ENCODE measurements at places on chromosomes 2 and 18. TPM values are rescaled to one million over a fixed set of nuclear protein-coding genes. Genes with fewer than 3 reads are reported as not detected.

- no peak overlapping the region for H3K27ac ChIP-seq
- no peak for DNase-seq
- H3K36me3 ChIP-seq = no peaks in the 10 kb centered on the region
- H3K4me1 ChIP-seq = no peaks in the 10 kb centered on the region
- no peaks in the 10 kb centered on the region for H3K27me3 ChIP-seq
Observed at GRCh38 chr18:28163201-28163775, 13.6 kb downstream of the CDH2 start.

- no peak overlapping the region for H3K27ac ChIP-seq
- no peak overlapping the region for H3K4me3 ChIP-seq
- peaks cover 34% of the 10 kb centered on the region for H3K27me3 ChIP-seq
- H3K36me3 ChIP-seq = no peaks in the 10 kb centered on the region
Observed at GRCh38 chr18:48418539-48419276, 9.5 kb upstream of the ZBTB7C start.

GRCh38 chr2:20666304-20667150 lies at the start of gene GDF7:
Gene GDF7 (plus strand): TSS chr2:20667144. CDS start chr2:20667240, 96 bp downstream.
- H3K27ac ChIP-seq = no peak within 1 kb of the TSS
- peaks cover 2% of the 10 kb centered on the region for H3K36me3 ChIP-seq
- H3K27me3 ChIP-seq = peaks cover 80% of the 10 kb centered on the region
- peak; percentile 79 for DNase-seq

DNA sequence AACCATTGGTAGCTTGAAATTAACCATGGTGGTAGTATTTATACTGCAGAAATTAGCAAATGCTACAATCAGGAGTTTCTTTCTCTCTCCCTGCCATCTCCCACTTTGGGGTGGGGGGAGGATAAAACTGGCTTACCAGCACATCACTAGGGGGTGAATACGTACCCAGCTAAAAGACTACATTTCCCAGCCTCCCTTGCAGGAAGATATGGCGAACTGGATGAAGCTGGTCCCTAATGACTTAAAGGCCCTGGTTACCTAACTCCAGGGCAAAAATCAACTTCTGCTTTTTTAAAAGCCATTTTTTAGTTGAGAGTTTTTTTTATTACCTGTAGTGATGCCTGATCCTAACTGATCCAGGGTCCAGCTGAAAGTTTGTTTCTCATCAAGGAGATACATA lies 70.3 kb upstream of the RAB12 start:
- no peaks in the 10 kb centered on the region for H3K27me3 ChIP-seq
- no peaks in the 10 kb centered on the region for H3K4me1 ChIP-seq
- no peak overlapping the region for H3K4me3 ChIP-seq
- no peak overlapping the region for H3K27ac ChIP-seq

GRCh38 chr2:134782792-134783191 lies 55.6 kb upstream of the ACMSD start:
- no peaks in the 10 kb centered on the region for H3K4me1 ChIP-seq
- no peaks in the 10 kb centered on the region for H3K27me3 ChIP-seq
- no peak overlapping the region for H3K27ac ChIP-seq
- H3K36me3 ChIP-seq = no peaks in the 10 kb centered on the region

GRCh38 chr2:20081841-20082240 lies 30.4 kb upstream of the LAPTM4A start:
- H3K27ac ChIP-seq = no peak overlapping the region
- DNase-seq = no peak
- no peaks in the 10 kb centered on the region for H3K4me1 ChIP-seq

DNA sequence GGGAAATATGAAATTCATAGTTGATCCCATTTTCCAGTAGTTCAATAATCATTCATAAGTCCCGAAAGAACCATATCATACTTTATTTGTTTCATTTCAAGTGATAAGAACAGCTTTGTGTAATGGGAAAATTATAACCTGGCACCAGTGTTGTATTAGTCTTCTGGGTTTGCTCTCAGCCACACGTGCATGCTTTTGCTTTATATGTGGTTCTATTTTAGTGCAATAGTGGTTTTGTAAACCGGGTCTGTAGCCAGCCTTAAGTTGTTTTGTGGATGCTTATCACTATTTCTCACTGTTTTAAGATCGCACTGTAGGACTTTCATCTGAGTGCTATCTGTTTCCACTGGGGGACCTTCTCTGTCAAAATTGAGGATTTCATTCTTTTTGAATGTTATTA lies 203.8 kb downstream of the PTPRM start:
- H3K27me3 ChIP-seq = no peaks in the 10 kb centered on the region
- H3K36me3 ChIP-seq = no peaks in the 10 kb centered on the region
- no peaks in the 10 kb centered on the region for H3K4me1 ChIP-seq
- no peak overlapping the region for H3K27ac ChIP-seq
- no peak overlapping the region for H3K4me3 ChIP-seq
- no peak for DNase-seq

- no peaks in the 10 kb centered on the region for H3K36me3 ChIP-seq
- no peak for DNase-seq
- H3K4me1 ChIP-seq = no peaks in the 10 kb centered on the region
- no peak overlapping the region for H3K4me3 ChIP-seq
Observed at GRCh38 chr2:149164296-149164695, 125.8 kb downstream of the LYPD6B start.

- peak; percentile 82 for DNase-seq
- no peaks in the 10 kb centered on the region for H3K36me3 ChIP-seq
- no peak overlapping the region for H3K4me3 ChIP-seq
- no peaks in the 10 kb centered on the region for H3K27me3 ChIP-seq
- peak overlapping the region; percentile 15 for H3K27ac ChIP-seq
Observed at GRCh38 chr2:36663851-36664695, 32.4 kb upstream of the VIT start.

GRCh38 chr18:44626807-44627206 lies 53.9 kb upstream of the SETBP1 start:
- no peaks in the 10 kb centered on the region for H3K27me3 ChIP-seq
- H3K27ac ChIP-seq = no peak overlapping the region
- no peak for DNase-seq
- no peaks in the 10 kb centered on the region for H3K36me3 ChIP-seq
- H3K4me1 ChIP-seq = peaks cover 5% of the 10 kb centered on the region

DNA sequence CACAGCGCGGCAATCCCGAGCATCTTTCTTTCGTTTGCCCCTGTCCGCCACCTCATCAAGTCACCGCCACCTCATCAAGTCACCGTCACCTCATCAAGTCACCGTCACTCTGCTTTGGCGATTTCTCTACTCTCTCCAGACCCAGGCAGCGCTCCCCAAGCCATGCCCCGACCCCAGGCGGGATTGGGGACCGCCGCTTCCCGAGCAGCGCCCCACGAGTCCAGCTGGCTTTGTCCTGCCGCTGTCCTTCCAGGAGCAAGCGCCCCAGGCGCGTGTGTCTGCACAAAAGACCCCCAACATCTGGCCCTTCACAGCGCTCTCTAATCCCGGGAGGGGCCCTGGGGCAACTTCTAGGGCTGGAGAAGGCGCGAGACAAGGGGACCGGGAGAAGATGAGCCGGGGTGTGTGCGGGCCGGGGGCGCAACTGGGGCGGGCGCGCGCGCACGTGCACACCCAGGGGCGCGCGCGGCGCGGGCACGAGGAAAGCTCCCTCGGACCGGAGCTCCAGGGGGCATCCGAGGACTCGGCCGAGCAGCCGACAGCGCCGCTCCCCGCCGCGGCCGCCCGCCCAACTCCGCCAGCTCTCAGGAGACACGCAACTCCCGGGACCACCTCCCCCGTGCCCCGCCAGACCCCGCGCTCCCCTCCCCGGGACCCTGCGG lies 633 bp upstream of the RNF152 start:
- no peaks in the 10 kb centered on the region for H3K27me3 ChIP-seq
- peak overlapping the region; percentile 83 for H3K4me3 ChIP-seq
- H3K4me1 ChIP-seq = peaks cover 26% of the 10 kb centered on the region
- DNase-seq = peak; percentile 68

DNA sequence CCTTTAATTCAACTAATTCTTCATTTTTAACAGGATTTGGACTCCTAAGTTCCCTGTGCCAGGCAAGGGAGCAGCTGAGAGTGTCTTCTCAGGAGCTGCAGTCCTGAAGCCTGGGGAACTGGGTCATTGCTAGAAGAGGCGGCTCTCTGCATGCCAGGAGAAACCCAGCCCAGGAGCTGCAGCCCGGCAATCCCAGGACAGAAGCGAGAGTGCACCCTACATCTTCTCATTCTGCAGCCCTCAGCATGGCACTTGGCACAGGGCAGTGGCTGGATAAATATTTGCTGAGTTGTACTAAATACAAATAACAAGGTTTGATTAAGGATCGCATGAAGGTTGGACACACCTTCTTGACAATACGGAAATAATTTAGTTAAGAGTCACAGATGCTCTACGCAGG lies 244.9 kb upstream of the PXDN start:
- H3K4me1 ChIP-seq = no peaks in the 10 kb centered on the region
- no peak overlapping the region for H3K4me3 ChIP-seq
- no peak for DNase-seq
- H3K36me3 ChIP-seq = no peaks in the 10 kb centered on the region
- no peaks in the 10 kb centered on the region for H3K27me3 ChIP-seq
- H3K27ac ChIP-seq = no peak overlapping the region

DNA sequence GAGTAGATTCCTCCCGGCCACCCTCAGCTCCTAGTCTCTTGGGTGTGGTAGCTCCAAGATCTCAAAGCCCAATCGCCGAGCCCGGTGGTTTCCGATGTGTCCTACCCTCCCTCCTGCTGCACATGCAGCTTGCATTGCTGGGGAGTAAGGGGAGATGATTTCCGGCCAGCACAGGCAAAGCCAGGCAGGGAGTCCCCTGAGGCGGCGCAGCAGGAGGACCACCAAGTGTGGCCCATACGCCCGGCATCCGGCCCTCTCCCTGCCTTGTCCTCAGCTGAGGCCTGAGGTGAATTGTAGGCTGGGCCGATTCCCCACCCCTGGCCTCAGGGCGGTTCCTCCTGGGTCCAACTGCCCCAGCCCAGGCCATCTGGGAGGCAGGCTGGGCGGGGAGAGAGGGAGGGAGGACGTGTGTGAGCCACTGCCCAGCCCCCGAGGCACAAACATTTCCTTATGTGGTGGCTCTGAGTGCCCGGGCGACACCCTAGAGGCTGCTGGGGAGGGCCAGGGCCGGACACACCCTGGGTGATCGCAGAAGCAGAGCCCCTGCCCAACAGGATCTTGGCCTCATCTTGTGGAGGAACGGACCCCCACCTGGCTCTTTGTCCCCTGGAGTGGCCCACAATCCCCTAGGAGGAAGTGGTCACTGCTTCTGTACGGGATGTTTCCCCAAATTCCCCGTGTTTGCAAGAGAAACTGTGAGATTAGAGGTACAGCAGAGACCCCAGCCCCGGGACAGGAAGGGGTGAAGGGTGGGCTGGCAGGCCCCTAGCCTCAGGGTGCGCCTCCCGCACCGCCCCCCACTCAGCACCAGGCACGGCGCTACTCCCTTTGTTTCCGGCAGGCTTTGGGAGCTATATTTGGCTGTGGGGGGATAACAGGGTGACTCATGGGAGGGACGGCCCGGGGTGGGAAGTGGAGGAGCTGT lies 41.9 kb upstream of the PTMA start:
- H3K36me3 ChIP-seq = no peaks in the 10 kb centered on the region
- H3K27me3 ChIP-seq = no peaks in the 10 kb centered on the region
- peak; percentile 63 for DNase-seq
- peak overlapping the region; percentile 79 for H3K27ac ChIP-seq
- peaks cover 24% of the 10 kb centered on the region for H3K4me1 ChIP-seq
- peak overlapping the region; percentile 16 for H3K4me3 ChIP-seq

DNA sequence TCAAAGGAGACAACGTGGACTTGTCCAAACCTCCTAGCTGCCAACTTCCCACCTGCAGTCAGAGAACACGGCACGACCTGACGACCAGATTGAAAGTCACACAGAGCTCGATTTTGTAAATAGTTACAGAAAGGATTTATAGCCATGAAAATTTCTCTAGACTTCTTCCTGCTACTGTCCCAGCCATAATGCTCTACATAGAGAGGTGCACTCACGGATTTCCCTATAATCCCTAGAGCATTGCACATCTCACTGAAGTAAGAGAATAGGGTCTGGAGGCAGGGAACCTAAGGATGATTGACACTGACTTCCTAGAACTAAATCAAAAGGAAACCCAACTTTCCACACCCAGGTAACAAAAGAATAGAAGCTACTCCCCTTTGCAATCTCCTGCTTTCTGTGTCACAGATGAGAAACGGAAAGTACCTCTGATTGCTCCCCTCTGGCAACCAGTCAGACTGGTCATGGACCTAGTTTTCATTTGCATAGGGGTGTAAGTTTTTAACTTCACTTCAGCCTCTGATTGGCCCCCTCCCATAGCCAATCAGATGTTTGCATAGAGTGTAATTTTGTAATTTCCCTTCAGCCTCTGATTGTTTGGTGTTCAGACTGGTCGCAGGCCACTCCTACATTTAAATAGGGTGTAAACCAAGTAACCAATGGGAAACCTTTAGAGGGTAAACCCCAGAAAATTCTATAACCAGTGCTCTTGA lies 58.6 kb upstream of the FBXO11 start:
- no peak overlapping the region for H3K27ac ChIP-seq
- H3K4me3 ChIP-seq = no peak overlapping the region
- H3K4me1 ChIP-seq = no peaks in the 10 kb centered on the region
- H3K36me3 ChIP-seq = no peaks in the 10 kb centered on the region

GRCh38 chr18:10230072-10230471 lies 224.4 kb upstream of the APCDD1 start:
- no peaks in the 10 kb centered on the region for H3K36me3 ChIP-seq
- no peaks in the 10 kb centered on the region for H3K4me1 ChIP-seq
- no peak overlapping the region for H3K27ac ChIP-seq
- no peaks in the 10 kb centered on the region for H3K27me3 ChIP-seq

DNA sequence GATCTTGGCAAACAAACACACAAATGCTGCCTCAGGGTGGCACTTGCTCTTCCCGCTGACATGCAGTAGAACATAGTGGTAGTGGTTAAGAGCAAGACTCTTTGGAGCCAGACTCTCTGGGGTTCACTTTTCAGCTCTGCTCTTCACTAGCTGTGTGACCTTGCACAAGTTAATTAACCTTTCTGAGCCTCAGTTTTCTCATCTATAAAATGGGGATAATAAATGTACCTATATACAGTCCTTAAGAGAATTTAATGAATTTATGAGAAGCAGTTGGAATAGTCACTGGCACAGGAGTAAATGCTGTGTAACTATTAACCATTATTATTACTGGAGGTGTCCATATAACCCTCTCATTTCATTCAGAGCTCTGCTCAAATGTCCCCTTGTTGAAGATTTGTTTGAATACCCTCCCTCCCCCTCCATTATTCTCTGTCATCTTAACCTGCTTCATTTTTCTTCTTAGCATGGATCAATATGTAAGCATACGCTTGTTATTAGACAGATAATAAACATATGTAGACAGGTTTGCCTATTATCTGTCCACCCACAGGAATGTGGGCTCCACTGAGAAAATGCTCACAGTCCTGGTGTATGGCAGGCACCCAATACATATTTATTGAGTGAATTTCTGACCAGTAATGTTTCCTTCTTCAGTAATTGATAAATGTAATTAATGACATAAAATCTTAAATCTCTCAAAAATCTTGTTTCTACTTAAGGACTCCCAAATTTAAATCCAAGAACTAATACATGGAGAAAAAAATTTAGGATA lies 64.5 kb downstream of the TSPYL6 start:
- H3K4me1 ChIP-seq = no peaks in the 10 kb centered on the region
- H3K4me3 ChIP-seq = no peak overlapping the region
- no peaks in the 10 kb centered on the region for H3K36me3 ChIP-seq
- no peaks in the 10 kb centered on the region for H3K27me3 ChIP-seq
- DNase-seq = no peak

GRCh38 chr18:63439334-63439733 lies 17.1 kb upstream of the VPS4B start:
- no peaks in the 10 kb centered on the region for H3K36me3 ChIP-seq
- H3K4me1 ChIP-seq = no peaks in the 10 kb centered on the region
- H3K4me3 ChIP-seq = no peak overlapping the region
- peak; percentile 78 for DNase-seq
- peaks cover 12% of the 10 kb centered on the region for H3K27me3 ChIP-seq

Gene FLACC1
- 0.14 TPM for polyA plus RNA-seq

Gene DSG4
- polyA plus RNA-seq = not detected

Gene LRATD1
- polyA plus RNA-seq = not detected

Gene LIMS3
- 13.5 TPM for polyA plus RNA-seq

Gene NCKAP5
- 0.47 TPM for polyA plus RNA-seq

Gene ADD2
- polyA plus RNA-seq = 0.17 TPM

Gene PLEKHA3
- 4.1 TPM for polyA plus RNA-seq
